ENCODE measurements at places on chromosomes 2 and 18.
A peak's percentile ranks its signal among the peaks of the same experiment; 100 is the strongest.

- no peak for DNase-seq
These were observed 101.5 kb upstream of the MGAT5 start for GRCh38 chr2:134152045-134153010.

GRCh38 chr2:41314511-41315070, 733.2 kb upstream of the PKDCC start:
- no peak for DNase-seq

GRCh38 chr2:24986372-24986771, 14.6 kb upstream of the DNAJC27 start:
- DNase-seq: no peak

- DNase-seq: peak; percentile 83
These were observed 3.2 kb downstream of the SLC39A10 start for GRCh38 chr2:195659982-195660890.

DNA sequence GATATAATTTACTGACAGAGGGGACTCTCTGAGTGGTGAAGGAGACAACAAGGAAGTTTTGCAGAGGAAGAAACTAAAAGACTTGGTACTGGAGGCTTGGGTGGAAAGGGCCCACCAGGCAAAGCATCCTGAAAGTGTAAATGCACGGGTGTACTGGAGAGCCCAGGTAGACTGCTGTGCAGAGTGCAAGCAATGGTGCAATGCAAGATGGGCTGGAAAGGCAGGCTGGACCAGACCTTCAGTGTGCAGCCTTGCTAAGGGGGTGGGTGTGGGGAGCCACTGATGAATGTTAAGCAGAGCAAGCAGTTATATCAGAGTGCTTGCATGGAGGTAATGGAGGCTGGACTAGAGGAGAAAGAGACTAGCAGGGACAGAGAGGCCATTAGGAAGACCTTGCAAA, 10.7 kb downstream of the C2orf74 start:
- no peak for DNase-seq

DNA sequence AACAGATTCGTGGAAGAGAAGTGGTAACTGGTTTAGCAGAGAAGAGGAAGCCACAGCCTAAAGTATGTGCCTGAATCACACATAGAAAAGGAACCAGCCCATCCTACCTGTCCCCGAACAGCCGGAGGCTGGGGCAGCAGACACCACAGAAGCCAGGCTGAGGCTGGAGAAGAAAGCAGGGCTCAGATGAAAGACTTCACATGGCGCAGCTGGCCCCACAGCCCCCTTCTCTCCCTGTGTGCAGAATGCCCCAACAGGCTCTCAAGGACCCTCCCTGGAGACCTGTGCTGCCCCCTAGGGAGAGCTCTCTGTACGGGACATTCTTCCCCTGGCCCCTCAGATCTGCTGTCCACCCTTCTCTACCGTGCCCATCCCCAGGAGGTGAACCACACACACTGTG, 83.5 kb upstream of the RAB12 start:
- DNase-seq: peak; percentile 50

DNA sequence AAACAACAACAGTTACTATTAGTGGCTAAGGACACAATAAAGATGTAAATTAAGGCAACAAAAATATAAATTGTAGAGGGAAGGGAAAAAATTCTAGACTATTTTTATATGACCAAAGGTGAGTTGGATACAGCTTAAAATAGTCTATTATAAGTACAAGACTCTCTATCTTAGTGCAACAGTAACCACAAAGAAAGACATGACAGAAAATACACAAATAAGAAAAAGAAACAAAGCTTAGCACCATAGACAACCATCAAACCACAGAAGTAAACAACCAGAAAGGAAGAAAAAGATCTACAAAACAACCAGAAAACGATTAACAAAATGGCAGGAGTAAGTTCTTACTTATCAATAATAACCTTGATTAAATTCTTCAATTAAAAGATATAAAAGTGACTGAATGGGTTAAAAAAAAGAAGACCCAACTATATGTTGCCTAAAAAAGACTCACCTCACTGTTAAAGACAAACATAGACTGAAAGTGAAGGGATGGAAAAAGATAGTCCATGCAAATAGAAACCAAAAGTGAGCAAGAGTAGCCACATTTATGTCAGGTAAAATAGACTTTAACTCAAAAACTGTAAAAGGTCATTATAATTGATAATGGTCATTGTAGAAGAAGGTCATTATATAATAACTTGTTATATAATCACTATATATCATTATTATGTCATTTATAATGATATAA, 62.5 kb downstream of the USP40 start:
- no peak for DNase-seq

GRCh38 chr2:16067866-16068551, 127.7 kb downstream of the MYCN start:
- DNase-seq: no peak

DNA sequence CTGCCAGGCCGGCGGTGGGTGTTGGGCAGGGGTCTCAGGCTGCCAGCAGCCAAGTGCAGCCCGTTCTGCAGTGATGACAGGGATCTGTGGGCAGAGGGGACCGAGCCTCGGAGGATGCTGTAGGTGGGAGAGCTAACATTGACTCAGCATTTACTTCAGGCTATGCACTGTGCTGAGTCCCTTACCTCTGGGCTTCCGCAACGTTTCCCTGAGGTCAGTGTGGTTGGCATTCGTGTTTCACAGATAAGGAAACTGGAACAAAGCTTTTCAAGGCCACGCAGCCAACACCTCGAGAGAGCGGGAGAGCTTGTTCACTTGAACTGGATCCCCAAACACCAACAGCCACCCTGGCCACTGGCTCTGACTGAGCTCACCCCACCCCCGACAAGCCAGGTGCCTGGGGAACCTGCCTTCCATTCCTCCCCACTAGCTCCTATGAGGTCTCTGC, 839 bp upstream of the GPR148 start:
- no peak for DNase-seq

- no peak for DNase-seq
These were observed 402.7 kb downstream of the SETBP1 start for GRCh38 chr18:45083226-45083855.

DNA sequence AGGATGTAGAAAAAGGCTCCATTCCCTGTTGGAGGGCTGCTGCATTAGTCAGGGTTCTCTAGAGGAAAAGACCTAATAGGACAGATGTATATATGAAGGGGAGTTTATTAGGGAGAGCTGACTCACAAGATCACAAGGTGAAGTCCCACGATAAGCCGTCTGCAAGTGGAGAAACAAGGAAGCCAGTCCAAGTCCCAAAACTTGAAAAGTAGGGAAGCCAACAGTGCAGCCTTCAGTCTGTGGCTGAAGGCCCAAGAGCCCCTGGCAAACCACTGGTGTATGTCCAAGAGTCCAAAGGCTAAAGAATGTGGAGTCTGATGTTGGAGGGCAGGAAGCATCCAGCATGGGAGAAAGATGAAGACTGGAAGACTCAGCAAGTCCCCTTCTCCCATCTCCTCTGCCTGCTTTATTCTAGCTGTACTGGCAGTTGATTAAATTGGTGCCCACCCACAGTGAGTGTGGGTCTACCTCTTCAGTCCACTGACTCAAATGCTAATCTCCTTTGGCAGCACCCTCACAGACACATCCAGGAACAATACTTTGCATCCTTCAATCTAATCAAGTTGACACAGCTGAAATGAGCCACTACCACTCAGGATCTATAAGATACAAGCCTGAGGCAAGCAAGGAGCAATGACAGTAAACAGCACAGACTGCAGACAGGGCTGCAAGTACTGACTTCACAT, 30.0 kb upstream of the ATG16L1 start:
- peak; percentile 33 for DNase-seq

- DNase-seq: no peak
These were observed 33.6 kb upstream of the EFEMP1 start for GRCh38 chr2:55957142-55957541.

GRCh38 chr2:135745545-135745944, 3.9 kb downstream of the UBXN4 start:
- no peak for DNase-seq

- peak; percentile 16 for DNase-seq
These were observed 764.3 kb downstream of the METTL4 start for GRCh38 chr18:1806884-1807615.

GRCh38 chr2:111117598-111118480, 2.9 kb upstream of the BCL2L11 start:
- DNase-seq: peak; percentile 63

DNA sequence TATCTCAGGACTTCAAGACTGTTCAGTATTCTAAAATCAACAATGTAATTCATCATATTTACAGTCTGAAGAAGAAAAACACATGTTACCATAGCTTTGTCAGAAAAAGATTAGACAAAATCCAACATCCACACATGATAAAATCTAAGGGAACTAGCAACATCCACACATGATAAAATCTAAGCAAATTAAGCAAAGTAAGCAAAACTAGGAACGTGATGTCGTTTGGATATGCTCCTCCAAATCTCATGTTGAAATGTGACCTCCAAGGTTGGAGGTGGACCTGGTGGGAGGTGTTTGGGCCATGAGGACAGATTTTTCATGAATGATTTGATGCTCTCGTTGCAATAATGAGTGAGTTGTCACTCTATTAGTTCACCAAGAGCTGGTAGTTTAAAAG, 717.3 kb upstream of the HS6ST1 start:
- DNase-seq: no peak

DNA sequence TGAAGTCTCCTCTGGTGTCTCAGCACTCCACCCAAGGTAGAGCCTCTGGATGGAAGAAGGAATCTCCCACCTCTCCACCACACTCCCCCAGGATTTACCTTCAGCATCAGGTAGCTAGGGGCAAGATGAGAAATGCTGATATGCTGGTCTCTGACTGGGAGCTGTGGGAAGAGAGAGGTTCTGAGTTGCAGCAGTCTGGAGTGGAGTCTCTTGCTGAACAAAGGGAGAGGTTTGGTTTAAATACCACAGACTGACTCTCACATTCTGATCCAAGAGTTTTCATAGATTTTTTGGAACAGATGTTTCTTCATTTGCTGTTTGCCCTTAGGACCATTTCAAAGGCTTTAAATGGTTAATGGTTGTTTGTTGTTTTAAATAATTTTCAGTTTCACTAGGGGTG, 1.1 kb upstream of the CFLAR start:
- DNase-seq: no peak

- DNase-seq: no peak
These were observed 284.5 kb upstream of the EPAS1 start for GRCh38 chr2:46012618-46013240.

DNA sequence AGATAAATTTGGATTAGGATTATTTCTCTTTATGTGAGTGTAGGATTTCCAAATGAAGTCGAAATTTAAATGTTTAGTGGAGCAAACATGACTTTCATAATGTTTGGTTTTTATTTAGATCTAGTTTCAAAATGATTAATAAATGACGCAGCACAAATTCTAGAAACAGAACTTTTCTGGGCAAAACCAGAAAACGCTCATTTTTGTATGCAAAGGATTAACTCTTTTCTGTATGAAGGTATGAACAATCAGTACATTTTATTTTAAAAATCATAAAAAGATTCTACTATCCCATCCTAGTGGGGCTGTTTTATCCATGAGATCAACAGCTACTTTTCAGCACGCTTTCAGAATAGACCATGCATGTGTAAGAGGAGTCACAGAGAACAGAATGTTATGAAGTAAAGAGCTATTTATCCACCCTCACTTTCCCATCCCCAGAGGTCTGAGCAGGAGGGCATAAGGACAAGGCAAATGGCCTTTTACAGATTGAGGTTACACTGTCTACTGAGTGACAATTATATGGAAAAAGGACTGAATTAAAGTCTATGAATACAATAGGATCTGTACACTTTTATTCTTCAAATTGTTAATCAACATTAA, 270.8 kb downstream of the ZEB2 start:
- DNase-seq: no peak

- no peak for DNase-seq
These were observed 164.2 kb downstream of the CDH19 start for GRCh38 chr18:66439670-66440069.

DNA sequence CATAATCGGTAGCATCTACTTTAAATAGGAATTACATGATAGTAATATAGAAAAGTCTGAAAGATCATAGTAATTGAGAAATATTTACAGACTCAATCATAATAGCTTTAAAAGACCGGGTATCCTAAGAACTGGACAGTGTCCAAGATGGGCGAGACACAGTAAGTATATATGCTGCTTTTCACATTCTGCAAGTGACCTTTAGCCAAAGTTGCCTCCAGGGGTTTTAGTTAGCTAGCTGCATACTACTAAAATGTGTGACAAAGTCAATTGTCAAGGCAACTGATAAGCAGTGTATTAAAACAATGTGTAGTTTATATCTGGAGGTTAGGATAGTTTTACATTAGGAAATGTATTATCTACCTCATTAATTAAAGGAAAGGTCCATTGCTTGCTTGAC, 24.6 kb downstream of the CD302 start:
- DNase-seq: no peak

DNA sequence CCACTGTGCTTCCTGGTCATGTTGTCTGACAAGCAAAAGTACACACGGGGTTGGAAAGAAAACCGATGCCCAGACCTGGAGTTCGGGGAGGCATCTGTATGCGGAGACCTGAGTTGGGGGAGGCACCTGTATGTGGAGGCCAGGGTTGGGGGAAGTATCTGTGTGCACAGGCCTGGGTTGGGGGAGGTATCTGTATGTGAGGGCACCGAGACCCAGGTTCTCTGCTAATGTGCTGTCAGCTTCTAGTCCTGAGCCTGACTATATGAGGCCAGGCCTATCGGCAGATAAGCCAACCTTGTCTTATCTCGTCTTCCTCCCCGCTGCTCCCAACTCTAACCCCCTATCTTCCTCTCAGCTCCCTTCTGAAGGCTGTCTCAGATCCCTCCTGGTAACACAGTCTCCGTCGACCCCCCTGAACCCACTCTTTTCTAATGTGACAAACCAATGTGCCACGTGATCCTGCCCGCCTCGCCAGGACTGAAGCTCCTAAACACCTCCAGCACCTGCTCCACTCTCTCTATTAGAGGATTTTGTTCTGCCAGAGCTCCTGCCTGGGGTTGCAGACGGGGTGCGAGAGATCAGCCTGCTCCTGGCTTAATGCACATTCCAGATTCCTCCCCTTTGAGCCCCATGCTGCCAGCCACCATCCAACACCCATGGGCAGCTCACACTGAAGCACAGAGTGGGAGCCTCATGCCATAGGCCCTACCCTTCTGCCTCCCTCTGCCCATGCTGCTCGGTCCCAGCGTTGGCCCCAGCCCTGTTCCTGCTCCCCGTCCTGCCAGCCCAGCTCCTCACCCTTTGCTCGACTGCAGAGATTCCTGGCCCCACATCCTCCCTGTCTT, 188.4 kb downstream of the SH3BP4 start:
- DNase-seq: no peak

DNA sequence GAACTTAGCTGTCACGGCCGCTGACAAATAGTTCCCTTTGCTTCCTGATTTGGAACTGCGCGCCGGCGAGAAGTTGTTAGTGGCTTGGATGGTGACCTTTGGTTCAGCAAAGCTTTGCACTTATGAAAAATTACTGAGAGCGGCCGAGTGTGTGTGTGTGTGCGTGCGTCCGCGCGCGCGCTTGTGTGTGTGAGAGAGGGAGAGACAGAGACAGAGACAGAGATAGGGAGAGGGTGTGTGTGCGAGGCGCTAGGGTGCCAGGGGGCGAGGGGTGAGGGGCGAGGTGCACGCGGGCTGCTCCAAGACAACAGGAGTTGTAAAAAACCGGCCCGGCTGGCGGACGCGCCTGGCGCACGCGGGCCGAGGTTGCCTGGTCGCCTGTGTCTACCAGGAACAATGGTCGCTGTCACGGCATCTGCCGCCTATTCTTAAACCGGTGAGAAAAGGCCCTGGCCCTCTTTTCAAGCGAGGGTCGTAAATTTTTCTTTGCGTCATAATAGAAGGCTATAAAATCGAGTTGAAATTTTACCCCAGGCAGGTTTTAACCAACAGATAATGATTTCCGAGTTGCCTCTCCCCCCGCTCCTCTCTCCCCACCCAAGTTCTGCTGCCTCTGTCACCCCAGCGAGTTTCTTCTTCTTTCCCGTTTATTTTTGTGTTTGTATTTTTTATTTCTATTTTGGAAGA, 535 bp downstream of the HOXD3 start:
- peak; percentile 82 for DNase-seq

GRCh38 chr2:138421971-138422335, 79.6 kb upstream of the SPOPL start:
- DNase-seq: no peak

All from neural progenitor cell (in vitro differentiated cells).